A549 treated with Mapracorat at 1 μM for 4 hours (cell line): ENCODE measurements at places on chromosomes 4 and X. TPM values are rescaled to one million over a fixed set of nuclear protein-coding genes. Genes with fewer than 3 reads are reported as not detected.

The HTN1 gene
- total RNA-seq, result not detected in 5 replicates

The NEUROG2 gene
- total RNA-seq, result not detected in 5 replicates

The PLP1 gene
- not detected in 5 replicates for total RNA-seq

The MAGEA1 gene
- total RNA-seq, result 0.09 to 0.13 TPM (median 0.12 TPM) in 4 of 5 replicates, not detected in the other

The EGFL6 gene
- total RNA-seq, result not detected in 5 replicates

The TRPC5OS gene
- total RNA-seq, result not detected in 5 replicates
